ENCODE measurements at places on chromosomes 5 and 9.

GRCh38 chr9:133088146-133088750 is 26.5 kb downstream of the CEL start:
- no peak for DNase-seq

DNA sequence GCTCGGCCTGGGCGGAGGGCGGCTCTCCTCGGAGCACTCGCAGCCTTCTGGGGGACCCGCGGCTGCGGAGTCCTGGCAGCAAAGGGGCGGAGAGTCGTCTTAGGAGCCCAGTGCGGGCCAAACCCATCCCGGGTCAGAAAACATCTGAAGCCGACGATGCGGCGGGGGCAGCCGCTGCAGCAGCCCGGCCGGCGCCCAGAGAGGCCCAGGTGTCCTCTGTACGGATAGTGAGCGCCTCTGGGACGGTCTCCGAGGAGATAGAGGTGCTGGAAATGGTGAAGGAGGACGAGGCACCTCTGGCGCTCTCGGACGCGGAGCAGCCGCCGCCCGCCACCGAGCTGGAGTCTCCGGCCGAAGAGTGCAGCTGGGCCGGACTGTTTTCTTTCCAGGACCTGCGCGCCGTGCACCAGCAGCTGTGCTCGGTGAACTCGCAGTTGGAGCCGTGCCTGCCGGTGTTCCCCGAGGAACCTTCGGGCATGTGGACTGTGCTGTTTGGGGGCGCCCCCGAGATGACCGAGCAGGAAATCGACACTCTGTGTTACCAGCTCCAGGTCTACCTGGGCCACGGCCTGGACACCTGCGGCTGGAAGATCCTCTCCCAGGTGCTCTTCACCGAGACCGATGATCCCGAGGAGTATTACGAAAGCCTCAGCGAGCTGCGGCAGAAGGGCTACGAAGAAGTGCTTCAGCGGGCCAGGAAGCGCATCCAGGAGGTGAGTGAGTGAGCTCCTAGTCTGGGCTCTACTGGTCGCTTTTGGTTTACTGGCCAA is 1.2 kb downstream of the JMY start:
- no peak for DNase-seq

GRCh38 chr5:160524827-160525226 is 103.2 kb downstream of the PTTG1 start:
- no peak for DNase-seq

DNA sequence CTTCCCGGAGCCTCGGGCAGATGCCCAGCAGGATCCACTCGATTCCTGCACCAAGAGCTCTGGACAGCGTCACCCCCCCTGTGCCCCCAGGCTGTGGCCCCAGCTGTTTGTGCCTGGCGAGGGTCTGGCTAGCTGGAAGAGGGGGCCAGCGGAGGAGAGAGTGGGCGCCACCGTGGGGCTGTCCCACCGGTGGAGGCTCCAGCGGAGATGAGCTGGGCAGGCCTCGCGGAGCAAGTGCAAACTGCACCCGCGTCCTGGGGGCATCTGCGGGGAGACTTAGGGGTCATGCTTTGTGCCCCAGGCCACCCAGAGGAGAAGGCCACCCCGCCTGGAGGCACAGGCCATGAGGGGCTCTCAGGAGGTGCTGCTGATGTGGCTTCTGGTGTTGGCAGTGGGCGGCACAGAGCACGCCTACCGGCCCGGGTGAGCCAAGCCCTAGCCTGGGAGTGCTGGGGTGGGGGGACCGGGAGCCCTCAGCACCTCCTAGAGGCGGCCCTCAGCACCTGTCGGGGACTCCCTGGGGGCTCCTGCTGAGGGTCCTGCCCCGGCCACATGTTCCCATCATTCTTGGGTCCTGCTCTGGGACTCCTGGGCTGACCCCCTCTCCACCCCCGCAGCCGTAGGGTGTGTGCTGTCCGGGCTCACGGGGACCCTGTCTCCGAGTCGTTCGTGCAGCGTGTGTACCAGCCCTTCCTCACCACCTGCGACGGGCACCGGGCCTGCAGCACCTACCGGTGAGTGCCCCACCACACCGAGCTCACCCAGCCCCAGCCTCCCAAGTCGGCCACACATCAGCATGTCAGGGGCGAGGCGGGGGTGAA is 5.4 kb downstream of the EGFL7 start:
- no peak for DNase-seq

DNA sequence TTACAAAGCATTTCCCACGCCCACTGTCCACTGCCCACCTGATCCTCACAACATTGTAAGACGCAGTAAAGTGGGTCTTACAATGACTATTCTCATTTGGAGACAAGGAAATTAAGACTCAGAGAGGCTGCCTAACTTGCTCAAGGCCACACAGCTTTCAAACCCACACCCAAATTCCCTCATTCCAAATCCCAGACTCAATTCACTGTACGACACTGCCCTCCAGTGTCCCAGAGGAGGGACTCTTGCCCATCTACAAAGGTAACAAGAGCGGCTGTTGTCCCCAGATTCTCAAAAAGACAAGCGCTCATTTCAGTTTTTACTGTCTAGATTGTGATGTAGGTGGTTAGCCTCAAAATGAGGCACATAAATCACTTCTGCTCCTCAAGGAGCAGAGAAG is 184.6 kb downstream of the ACTL7B start:
- no peak for DNase-seq

- DNase-seq: no peak
Measured at GRCh38 chr9:129236441-129237145, 58.5 kb upstream of the IER5L start.

Measured in stimulated activated CD4-positive, alpha-beta T cell treated with anti-CD3 and anti-CD28 coated beads, Interleukin-1b, Interleukin-23, amount 100 ng/mL, for 1 hour (primary cell).